ENCODE measurements at places on chromosomes 12 and 14.

DNA sequence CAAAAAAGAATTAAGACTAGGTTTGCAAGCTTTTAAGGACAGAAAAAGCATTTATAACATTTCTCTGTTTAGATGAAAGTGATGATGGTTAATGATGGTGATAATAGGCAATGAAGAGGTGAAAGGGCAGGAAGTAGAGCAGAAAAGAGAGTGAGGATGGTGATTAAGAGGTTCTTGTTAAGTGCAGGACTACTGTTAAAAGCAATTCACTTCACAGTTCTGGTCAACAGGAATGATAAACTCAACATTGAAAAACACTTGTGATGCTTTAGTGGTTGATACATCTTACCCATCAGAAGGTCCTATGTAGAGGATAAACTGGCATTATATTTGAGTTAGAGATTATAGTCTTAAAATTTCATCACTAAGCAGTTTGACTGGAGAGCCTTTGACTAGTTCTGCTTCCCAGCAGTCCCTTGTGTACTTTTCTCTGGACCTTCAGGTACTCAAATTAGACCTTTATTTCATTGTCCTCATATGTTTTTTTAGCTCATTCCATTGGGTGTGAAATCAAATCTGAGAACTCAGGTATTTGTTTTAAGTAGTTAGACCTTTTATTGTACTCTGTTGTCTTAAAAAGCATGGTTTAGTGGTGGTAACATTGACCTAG is 10.9 kb downstream of the RAP1B start:
- DNase-seq = no peak

DNA sequence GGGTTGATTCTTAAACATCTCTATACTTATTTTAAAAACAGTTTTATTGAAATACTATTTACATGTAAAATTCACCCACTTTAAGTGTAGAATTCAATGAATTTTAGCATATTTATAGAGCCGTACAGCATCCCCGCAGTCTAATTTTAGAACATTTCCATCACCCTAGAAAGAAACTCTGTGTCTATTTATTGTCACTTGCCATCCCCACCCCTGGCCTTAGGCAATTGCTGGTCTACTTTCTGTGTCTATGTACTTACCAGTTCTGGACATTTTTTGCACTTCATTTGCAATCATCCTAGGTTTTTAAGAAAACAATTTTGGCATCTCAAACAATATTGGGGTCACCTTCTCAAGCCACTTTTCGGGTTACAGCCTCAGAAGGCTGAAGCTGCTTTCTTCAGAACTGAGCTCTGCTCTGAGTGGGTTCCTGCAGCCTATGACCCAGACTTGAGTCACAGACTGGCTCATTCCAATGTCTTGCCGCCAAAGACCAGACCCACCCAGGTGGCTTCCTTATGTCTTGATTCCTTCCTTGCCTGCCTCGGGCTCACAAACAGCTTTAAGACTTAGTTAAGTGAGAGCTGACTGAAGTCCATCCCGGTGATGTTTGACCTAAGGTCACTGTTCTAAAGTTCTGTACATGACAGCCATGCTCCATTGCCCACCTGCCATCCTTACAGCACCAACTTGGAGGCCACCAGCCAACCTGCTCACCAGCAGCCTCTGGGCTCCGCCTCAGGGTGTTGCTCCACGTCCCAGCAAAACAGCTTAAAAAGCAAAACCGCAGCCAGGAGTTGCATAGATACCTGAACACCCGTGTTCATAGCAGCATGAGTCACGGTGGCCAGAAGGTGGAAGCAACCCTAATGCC is 131.5 kb downstream of the CHST11 start:
- DNase-seq = no peak

DNA sequence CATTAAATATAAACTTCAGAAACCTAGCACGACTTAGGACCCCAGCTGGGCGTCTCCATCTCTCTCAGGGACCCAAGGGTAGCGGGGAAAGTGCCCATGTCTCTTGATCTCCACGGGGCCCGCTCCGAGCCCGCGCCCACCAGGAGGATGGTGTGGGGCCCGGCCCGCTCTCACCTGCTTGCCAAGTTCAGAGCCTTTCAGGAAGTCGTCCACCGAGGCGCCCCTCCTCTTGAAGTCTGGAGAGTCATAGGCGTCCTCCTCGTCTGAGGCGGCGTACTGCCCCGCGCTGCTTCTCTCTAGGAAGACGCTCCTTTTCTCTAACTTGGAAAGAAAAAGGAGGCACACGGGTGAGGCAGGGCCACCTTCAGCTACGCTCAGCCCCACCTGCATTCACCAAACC is 96.9 kb downstream of the PIWIL1 start:
- no peak for DNase-seq

- DNase-seq = no peak
Measured at GRCh38 chr12:129245769-129246168, 392.5 kb downstream of the GLT1D1 start.

DNA sequence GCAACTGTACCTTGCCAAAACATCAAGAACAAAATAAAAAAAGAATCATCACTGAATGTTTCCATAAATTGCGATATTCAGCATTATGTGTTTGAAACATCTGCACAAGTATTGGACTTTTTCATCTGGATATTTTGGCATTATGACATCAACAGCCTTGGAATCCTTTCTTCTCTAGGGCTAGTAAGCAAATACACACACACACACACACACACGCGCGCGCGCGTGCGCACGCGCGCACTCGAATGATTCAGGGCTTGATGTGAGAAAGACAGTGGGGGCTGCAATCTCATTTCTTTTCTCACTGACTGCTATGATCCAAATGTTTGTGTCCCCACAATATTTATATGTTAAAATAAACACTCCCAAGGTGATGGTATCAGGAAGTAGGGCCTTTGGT is 90.0 kb upstream of the SLC38A4 start:
- DNase-seq = no peak

- DNase-seq = no peak
Measured at GRCh38 chr12:122079033-122079531, 526 bp downstream of the MLXIP start.

GRCh38 chr12:3366451-3367110 is 124.4 kb upstream of the PRMT8 start:
- no peak for DNase-seq

GRCh38 chr12:109115758-109116610 is at the start of gene ACACB:
Gene ACACB, plus strand, starts transcription at chr12:109116587. Its CDS starts 22,819 bp downstream, at chr12:109139406.
- no peak for DNase-seq

GRCh38 chr12:94674051-94674451 is 23.7 kb upstream of the TMCC3 start:
- no peak for DNase-seq

DNA sequence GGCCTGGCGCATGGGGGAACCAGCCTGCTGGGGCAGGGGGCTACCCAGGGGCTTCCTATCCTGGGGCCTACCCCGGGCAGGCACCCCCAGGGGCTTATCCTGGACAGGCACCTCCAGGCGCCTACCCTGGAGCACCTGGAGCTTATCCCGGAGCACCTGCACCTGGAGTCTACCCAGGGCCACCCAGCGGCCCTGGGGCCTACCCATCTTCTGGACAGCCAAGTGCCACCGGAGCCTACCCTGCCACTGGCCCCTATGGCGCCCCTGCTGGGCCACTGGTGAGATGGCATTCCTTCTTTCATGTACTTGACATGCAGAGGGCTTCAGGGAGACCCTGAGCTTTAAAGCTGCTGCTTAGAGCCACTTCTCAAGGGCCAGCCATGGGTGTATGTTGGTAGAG is 9.0 kb downstream of the LGALS3 start:
- no peak for DNase-seq

DNA sequence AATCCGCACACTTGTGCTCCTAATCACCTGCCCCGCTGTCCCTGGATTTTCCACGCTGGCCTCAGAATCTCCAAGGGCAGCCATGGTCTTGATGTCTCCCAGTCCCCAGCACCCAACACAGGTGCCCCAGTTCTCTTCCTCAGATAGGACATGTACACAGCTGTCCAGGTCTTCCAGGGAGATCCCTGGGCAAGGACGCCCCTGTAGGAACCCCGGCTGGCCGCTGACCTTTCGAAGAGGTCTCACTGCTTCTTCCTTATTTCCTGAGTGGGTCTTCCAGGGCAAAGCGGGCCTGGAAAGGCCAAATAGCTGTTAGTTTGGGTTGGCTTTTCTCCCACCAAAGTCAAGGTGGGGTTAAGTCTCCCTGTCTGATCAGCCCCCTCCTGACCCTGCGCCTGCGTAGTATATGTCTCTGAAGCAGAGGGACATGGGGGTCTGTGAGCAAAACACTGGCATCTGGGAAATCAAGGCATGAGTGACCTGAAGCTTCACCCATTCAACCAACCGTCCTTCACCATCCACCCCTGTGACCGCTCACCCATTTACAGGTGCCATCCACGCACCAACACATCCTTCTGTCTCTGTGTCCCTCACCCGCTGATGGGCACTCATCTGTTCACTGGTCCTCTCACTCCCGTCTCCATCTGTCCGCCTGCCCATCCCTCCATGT is 4.6 kb downstream of the BEGAIN start:
- DNase-seq = no peak

GRCh38 chr14:61752626-61753025 is 9.6 kb upstream of the SNAPC1 start:
- DNase-seq = no peak

DNA sequence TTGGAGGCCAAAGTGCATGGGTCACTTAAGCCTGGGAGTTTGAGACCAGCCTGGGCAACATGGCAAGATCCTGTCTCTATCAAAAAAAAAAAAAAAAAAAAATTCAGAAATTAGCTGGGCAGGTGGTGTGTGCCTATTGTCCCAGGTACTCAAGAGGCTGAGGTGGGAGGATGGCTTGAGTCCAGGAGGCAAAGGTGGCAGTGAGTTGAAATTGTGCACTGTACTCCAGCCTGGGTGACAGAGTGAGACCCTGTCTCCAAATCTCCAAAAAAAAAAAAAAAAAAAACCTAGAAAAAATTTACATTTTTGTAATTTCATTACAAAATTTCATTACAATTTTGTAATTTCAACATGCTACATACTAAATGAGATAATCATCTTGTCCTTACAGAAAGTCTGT is 42.7 kb downstream of the SYNE2 start:
- DNase-seq = no peak

DNA sequence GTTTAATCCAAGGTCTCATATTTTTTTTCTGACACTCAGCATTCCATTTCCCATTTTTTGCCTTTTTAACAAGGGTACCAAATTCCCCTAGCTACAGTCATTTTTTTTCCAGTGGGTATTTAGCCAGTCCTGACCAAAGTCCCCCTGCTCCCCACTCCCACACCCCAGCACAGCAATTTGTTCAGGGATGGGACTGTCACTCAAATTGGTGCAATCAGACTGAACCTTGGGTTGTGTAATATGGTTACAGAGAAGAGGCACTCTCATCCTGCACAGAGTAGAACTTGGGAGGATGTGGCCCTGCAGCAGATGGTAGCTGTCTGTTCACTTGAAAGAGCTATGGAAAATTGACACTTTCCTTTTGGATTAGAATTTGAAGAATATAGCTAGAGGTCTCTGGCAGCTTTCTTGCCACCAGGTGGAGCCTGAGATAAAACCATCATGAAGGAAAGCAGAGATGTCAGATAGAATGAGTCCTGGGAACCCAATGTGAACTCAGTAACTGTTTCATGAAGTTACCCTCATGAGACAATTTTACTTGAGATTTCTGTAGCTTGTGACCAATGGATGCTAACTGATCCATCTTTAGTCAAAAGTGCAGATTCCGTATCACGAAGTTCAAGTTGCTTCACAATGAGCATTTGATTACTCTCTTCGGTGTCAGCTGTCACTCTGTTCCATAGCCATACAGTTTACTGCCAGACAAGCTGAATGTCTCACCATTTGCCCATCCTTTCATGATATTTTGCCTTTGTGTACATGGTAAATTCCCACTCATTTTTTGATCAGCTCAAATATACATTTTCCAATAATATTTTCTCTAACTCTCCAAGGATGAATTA is 394.0 kb upstream of the SYT1 start:
- no peak for DNase-seq

DNA sequence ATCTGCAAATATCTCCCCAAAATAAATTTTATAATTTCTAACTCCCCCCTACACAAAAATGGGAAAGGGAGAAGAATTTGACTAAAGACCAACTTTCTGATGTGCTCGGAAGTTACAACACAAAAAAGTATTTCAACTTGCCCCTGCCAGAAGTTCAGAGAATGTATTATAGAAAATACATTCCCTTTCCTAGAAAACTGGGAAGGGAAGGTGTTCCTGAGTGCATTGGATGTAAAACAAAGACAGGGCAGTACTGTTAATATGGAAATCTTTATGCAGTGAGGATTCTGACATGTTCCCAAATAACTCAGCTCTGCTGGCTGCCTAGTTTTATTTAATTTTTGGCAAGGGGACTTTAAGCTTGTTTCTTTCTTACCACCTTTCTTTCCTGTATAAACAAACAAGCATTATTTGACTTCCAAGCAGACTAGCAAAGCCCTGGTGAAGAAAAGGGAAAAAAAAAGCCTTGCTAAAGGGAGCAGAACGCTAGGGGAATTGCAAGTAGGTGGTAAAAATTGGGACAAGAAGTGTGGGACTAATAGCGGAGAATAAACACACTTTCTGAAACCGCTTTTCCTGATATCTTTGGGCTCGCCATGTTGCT is 124.1 kb downstream of the STXBP6 start:
- no peak for DNase-seq

- no peak for DNase-seq
Measured at GRCh38 chr12:71186571-71187288, 28.9 kb upstream of the TSPAN8 start.

- no peak for DNase-seq
Measured at GRCh38 chr12:105595440-105595839, 264.9 kb downstream of the C12orf75 start.

DNA sequence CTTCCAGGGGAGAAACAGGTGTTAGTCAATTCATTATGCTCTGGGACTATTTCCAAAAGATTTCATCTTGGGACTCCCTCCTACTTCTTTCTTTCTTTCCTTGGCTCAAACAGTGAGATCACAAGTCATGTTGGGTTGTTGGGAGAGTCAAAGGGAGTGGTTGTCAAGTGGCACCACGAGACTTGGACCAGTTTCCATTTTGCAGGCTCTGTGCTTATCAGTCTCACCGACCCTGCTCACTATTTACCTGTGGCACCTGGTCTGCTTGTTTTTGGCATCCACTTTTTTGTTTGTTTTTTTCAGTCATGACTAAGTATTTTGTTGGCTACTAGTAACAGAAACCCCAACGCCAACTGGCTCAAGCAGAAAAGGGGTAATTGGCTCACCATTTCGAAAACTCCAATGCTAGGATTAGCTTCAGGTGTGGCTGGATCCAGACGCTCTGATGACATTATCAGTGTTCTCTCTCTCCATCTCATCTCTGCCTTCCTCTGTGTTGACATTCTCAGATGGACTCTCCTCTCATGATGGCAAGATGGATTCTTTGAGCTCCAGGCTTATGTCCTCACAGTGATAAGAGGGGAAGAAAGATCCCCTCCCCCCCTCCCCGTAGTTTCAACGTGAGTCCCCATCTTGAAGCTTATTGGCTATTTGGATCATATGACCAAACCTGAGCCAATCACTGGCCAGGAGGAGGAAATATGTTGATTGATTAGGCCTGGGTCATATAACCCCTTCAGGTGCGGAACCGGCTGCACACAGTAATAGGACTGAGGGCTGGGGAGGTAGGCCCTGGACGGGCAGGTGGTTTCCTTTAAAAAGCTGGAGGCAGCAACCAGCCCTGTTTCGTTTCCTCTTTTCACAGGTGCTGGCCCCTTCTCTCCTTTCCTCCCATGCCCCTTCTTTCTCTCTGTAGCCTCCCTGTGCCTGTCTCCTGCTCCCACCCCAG is 84.2 kb downstream of the AACS start:
- no peak for DNase-seq

GRCh38 chr14:104697892-104698583 is 8.6 kb downstream of the INF2 start:
- DNase-seq = no peak

- no peak for DNase-seq
Measured at GRCh38 chr14:57171363-57171762, 97.3 kb downstream of the EXOC5 start.

- DNase-seq = no peak
Measured at GRCh38 chr12:114919479-114919878, 235.5 kb upstream of the TBX3 start.

- DNase-seq = no peak
Measured at GRCh38 chr12:40688085-40688725, 4.0 kb upstream of the CNTN1 start.

Data from stimulated activated CD4-positive, alpha-beta T cell treated with anti-CD3 and anti-CD28 coated beads, TNF-alpha, amount 100 ng/mL, for 1 hour (primary cell).